ENCODE measurements at places on chromosomes 6 and 20.

DNA sequence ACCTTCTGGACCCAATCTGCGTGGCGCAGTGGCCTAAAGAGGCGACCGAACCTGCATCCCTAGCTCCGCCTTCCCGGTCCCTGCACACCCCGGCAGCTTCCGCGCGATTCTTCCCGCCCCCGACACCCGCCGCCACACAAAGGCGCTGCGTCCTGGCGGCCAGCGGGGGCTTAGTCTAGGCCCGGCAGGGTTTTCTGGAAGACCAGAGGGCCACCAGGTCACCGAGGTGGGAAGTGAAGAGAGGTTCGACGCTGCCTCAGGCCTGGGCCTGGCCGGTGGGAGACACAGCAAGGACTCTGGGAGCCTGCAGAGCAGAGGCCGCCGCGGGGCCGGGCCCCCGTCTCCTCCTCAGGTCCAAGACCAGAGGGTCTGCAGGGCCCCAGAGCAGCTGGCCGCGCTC lies 154.9 kb downstream of the OR2B2 start:
- DNase-seq = peak; percentile 18

- no peak for DNase-seq
Observed at GRCh38 chr20:36796875-36797274, 23.3 kb upstream of the DSN1 start.

DNA sequence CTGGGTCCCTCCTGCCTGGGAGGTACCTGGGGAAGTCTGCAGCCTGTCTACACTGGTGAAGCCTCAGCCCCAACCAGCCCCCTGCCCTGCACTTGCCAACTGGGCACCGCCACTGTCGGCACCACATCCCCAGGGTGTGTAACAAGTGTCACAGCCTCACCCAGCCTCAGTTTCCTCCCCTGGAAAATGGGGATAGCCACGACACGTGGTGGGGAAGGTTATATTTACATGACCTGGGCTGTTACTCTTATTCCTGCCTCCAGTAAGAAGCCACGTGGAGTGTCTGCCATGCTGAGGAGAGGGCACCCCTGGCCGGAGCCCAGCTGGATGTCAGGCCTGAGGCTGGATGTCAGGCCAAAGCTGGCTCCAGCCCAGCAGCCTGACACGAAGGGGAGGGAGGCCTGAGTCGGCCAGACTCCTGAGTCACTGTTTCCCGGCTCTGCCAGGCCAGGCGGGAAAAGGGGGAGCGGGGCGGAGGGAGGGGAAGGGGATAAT lies 44.9 kb downstream of the SNAI1 start:
- DNase-seq = no peak

- peak; percentile 44 for DNase-seq
Observed at GRCh38 chr6:31356216-31356945, 598 bp downstream of the HLA-B start.

- DNase-seq = no peak
Observed at GRCh38 chr20:53154540-53154939, 182.4 kb downstream of the TSHZ2 start.

- no peak for DNase-seq
Observed at GRCh38 chr6:25570578-25570977, 81.4 kb upstream of the SCGN start.

DNA sequence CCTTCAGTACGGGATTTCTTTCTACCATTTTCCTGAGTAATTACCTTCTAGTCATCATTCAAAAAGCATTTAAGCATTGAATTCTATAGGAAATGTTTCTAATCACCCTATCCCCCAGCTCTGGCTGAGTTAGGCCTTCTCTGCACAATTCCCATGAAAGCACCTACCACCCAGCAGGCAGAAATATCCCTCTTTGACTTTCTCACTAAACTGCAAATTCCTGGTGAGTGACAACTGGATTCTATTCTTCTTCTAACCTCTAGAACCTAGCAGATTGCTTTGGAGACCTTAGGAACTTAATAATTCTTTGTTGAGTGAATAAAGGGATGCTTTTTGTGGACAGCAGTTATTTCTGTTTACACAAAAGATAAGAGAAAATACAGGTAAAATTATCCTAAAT lies 328.7 kb downstream of the LAMA2 start:
- no peak for DNase-seq

DNA sequence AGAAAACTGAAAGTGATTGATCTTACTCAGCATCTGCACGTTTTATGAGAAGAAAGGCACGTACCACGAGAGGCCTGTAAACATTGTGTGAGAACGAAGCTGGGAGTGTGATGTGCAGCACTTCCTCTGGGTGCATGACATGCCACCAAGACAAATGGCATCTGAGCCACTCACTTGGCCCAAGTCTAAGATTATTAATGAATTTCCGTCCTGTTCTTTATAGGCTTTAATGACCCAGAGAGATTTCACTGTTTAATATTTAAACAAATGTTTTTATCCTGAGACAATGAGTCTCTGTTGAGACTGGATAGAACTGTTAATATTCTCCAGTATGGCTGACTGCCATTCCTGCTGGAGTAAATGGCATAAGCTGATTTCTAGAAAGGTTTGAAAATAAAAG lies 172.6 kb upstream of the PHACTR1 start:
- DNase-seq = no peak

DNA sequence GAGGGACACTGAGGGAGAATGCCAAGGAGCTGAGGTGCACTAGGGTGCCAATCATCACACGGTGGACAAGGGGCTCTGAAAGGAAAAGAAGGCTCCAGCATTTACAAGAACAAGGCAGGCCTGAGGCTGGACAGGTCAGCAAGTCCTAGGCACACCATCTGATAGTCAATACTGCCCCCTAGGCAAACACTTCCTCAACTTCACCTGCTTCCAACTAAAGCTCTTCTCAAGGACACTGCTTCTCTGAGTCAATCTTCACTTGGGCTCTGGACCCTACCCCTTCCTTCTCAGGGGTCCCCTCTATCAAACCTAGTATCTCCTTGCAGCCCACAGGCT lies 37.7 kb upstream of the SLC4A11 start:
- no peak for DNase-seq

DNA sequence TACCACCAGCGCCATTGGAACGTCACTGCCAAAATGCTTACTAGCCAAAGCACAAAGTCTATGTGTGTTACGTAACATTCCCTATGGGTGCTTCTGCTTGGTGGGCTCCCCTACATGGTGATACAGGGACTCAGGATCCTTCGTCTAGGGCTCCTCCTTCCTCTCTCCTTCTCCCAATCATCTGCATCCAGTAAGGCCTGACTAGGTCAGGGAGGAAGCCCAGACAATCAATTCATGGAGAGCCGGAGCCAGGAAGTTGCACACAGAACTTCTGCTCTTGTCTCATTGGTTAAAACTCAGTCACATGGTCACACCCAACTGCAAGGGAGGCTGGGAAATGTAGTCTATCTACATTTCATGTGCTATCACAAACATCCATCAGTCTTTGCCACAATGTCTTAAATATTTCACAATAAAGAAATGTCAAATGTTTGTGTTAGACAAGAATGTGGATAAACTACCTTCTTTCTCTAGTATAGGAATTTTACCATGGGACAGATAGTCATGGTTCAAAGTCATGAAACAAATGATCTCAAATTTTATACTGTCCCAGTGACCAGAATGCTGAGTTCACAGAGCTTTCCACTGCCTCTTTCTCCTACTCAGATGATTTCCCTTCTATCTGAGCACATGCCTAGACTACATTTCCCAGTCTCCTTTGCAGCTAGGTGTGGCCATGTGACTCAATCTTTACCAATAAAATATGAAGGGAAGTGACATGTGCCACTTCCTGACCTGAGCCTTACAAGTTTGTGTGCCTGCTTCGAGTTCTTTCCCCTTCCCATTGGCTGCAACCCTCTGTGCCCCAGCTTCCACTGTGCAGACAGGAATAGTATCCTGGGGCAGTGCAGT lies 9.3 kb upstream of the KCNK15 start:
- peak; percentile 48 for DNase-seq

- no peak for DNase-seq
Observed at GRCh38 chr6:28968476-28968875, 36.6 kb downstream of the ZNF311 start.
